ENCODE measurements at places on chromosomes 7 and 10. TPM values are rescaled to one million over a fixed set of nuclear protein-coding genes. Genes with fewer than 3 reads are reported as not detected.

GRCh38 chr10:2201534-2202099, 464.3 kb upstream of the ADARB2 start:
- DNase-seq, result no peak

DNA sequence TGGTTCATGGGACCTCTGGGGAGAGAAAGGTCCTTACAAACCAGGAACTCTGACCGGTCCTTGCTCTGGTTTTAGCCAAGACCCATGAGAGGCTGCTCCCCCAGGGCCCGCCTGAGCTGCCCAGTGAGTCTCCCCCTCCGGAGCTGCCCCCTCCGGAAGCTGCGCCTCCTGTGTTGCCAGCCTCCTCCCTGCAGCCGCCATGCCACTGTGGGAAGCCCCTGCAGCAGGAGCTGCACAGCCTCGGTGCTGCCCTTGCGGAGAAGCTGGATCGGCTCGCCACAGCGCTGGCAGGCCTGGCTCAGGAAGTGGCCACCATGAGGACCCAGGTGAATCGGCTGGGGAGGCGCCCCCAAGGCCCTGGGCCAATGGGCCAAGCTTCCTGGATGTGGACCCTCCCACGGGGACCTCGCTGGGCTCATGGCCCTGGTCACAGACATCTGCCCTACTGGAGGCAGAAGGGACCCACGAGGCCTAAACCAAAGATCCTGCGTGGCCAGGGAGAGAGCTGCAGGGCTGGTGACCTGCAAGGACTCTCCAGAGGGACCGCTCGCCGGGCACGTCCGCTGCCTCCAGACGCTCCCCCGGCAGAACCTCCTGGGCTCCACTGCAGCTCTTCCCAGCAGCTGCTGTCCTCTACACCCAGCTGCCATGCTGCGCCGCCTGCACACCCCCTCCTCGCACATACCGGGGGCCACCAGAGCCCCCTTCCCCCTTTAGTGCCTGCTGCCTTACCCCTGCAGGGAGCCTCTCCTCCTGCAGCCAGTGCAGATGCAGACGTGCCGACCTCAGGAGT, 40.1 kb downstream of the ZNF467 start:
- DNase-seq, result no peak

DNA sequence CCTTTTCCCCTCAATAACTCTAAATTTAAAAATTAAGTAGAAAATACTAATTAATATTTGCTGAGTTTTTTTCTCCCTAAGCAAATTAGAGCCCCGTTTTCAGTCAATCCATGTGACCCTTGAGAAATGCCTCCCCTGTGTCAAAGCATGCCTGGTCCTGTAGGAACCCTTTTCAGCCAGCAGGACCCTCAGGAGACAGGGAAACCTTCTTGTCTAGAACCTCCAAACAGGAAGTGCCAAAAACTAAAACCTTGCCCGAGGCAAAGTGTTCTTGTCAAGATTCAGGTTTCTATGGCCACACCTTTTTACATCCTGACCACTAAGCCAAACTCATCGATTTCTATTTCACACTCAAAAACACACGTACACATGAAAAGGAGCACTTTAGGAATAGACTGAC, 60.1 kb upstream of the NFE2L3 start:
- DNase-seq, result no peak

GRCh38 chr10:101441541-101442455, 87.8 kb downstream of the BTRC start:
- no peak for DNase-seq

- DNase-seq, result no peak
These were observed 45.5 kb upstream of the DMBT1 start for GRCh38 chr10:122515022-122515424.

DNA sequence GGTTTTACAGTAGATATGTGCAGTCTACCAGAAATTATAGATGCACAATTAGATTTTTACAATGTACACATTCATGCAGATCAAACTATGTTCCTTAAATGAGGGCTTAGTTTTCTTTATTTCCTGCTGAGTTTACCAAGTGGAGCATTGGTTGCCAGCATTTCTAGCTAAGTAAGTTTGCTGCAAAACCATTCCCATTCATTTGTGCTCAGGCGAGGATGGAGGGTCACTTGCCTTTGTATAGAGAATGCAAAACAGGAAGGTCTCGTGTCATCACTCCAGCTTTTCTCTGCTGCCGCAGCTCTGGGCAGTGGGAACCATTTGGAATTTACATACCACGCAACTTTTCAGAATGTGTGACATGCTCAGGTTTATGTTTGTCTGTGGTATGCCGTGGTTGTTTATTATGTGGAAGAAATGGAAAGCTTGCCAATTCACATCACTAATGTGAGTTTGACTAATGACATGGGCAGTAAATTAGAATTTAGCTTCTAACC, 198.6 kb downstream of the TRIL start:
- DNase-seq, result no peak

GRCh38 chr10:117334066-117334465, 41.2 kb downstream of the PDZD8 start:
- no peak for DNase-seq

Gene ARMC3
- 1.5 TPM for total RNA-seq

- no peak for DNase-seq
These were observed 50.9 kb downstream of the ANK3 start for GRCh38 chr10:60338786-60339185.

DNA sequence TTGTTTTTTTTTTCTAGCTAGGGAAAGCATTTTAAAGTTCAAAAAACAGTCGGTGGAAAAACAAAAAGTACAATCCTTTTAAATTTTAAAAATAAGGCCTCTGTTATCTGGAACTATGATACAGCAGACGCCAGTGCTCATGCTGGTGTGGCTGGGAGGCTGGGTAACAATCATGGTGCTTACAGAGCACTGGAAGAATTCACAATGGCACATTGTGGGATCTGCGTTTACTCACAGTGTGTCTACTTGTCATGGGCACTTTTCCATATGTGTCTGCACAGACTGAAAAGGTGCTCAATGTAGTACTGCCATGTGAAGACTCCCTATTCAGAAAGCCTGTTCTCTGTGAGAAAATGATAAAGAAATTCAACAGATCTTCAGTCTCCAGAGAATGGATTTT, 278.2 kb upstream of the IMMP2L start:
- DNase-seq, result no peak

GRCh38 chr10:91418416-91418815, 8.3 kb downstream of the HECTD2 start:
- no peak for DNase-seq

Gene CHAT
- 3.3 TPM for total RNA-seq

Gene FBXW4
- 33.4 TPM for total RNA-seq

DNA sequence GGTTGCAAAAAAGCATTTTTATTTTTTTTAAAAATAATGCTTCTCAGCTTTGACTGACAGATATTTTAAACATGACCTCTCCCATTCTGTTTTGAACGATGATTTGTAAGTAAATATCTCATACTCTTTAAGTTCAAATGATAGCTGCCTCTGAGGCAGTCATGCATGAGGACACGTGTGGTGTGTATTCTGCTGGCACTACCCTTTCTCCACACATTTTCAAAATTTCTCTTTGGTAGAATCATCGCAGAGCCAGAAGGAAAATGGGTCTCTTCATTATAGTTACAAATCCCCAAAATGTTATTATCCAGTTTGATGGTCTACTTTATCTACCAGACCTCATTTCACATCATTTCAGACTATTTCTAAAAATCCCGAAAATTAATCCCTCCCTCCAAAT, 55.1 kb downstream of the FZD1 start:
- DNase-seq, result no peak

DNA sequence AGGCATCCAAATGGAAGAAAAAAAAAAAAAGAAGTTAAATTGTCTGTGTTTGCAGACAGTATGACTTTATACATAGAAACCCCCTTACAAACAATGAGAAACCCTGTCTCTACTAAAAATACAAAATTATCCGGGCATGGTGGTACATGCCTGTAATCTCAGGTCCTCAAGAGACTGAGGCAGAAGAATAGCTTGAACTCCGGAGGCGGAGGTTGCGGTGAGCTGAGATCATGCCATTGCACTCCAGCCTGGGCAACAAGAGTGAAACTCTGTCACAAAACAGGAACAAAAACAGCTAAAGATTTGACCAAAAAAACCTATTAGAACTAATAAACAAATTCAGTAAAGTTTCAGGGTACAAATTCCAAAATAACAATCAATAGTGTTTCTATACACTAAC, 385.8 kb upstream of the GRM3 start:
- no peak for DNase-seq

DNA sequence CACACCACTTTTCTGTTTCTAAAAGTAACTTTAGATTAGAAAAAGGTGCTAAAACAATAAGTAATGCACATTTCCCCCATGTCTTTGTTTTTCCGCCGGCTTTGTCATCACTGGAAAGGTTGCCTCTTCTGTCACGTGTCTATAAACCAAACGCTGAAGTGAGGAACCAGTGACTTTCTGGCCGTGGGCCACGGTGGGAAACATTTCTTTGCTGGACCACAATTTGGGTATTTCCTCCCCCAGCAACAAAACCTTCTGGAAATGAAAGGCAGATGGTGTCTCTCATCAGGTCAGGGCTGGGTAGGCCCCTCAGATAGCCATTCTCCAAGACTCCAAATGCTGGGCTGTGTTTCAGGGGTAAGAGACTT, 174.5 kb downstream of the SH3PXD2A start:
- DNase-seq, result no peak

GRCh38 chr10:131013281-131013912, 298.1 kb downstream of the TCERG1L start:
- DNase-seq, result no peak

DNA sequence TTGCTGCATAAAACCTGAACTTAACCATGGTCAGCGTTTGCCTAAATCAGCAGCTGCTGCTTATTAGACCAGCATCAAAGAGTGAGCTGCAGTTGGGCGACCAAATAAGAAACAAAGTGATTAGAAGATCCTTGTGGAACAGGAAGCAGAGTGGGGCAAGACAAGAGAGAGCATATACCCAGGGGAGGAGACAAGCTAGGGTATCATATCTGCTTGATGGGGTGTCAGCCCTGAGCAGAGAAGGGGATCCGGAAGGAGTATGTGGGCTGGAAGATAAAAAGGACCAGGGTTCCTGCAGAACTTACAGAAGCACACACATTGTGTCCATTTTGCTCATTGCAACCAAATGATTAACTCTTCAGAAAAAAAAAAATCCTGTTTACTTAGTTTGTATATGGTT, 213.6 kb downstream of the CELF2 start:
- no peak for DNase-seq

DNA sequence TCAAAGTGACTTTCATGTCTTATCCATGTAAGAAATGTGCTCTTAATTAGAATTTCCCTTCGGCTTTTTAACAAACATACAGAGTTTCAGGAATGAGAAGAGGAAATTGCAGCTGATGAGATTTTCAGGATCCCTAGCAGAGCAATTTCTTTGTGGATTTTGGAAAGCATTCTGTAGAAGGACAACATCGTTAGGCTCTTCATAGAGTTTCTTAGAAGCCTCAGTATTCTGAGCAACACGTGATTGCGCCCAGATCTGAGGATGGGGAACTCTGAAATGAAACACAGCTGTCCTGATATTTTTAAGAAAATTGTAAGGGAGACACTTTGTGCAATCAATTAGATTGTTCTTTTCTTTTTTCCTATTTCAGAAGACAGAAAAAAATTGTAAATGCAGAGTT, 85.8 kb downstream of the LHFPL3 start:
- no peak for DNase-seq

- DNase-seq, result peak; percentile 79
These were observed 14.0 kb downstream of the DNAJB12 start for GRCh38 chr10:72340510-72341261.

GRCh38 chr10:75883081-75884072, 452.0 kb downstream of the LRMDA start:
- no peak for DNase-seq

- DNase-seq, result no peak
These were observed 16.6 kb downstream of the RPP38 start for GRCh38 chr10:15113766-15114165.

DNA sequence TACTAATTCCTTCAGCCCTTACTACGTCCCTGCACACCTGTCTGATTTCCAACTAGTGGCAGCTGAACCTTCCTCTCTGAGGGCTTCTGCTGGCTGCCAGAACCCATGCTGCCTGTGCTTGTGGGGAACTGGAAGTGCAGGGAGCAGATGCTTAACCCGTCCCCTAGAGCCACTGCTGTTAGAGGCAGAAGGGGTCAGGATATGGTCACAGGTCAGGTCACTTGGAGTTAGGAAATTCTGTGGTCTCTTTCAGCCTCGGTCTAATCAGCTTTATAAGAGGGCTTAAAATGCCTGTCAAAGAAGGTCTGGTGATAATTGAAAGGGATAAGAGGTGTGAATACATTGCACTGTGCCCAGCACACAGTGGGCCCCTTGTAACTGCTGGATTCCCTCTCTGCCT, 82.0 kb downstream of the PLPP4 start:
- DNase-seq, result peak; percentile 30
